ENCODE measurements at places on chromosomes 6 and 20. TPM values are rescaled to one million over a fixed set of nuclear protein-coding genes. Genes with fewer than 3 reads are reported as not detected.

GSTA3 gene
- total RNA-seq: not detected

CCM2L gene
- total RNA-seq: not detected

PLCB4 gene
- 13.3 TPM for total RNA-seq

ELOVL2 gene
- 18.1 TPM for total RNA-seq

RBPJL gene
- total RNA-seq: not detected

GRM1 gene
- not detected for total RNA-seq

GLP1R gene
- not detected for total RNA-seq

- no peak for DNase-seq
Observed at GRCh38 chr6:33190504-33191107, 1.7 kb downstream of the COL11A2 start.

GRCh38 chr6:87154993-87155841 lies at the start of gene ZNF292:
TSS of gene ZNF292 (plus strand) at chr6:87155565. CDS start at chr6:87155592, 27 bp downstream.
- DNase-seq: peak; percentile 99

- DNase-seq: no peak
Observed at GRCh38 chr6:6649824-6650349, 61.4 kb downstream of the LY86 start.

DNA sequence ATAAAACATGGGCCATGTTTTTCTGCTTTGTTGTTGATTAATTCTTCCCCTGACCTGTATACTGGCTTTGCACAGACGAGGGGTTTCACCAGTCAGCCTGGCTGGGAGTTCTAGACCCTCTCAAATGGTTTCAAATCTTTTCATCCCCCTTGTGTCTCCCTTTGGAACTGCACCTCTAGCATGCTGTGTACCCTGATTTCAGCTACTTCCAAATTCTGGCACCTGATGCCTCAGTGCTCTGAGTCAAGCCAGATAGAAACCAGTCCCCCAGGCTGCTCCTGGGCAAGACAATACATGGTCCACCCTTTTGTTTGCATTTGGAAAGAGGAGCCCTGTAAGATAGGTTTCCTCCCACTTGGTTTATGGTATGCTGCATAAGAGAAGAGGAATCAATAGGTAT lies 290.2 kb downstream of the BTBD3 start:
- no peak for DNase-seq

- no peak for DNase-seq
Observed at GRCh38 chr20:19451923-19452295, 239.5 kb downstream of the SLC24A3 start.

DNA sequence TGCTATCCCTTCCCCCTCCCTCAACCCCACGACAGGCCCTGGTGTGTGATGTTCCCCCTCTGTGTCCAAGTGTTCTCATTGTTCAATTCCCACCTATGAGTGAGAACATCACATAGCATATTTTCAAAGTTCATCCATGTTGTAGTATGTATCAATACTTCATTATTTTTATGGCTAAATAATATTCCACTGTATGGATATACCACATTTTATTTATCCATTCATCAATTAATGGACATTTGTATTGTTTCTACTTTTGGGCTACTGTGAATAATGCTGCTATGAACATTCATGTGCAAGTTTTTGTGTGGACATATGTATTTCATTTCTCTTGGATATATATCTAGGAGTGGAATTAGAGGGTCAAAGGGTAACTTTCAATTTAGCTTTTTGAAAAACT lies 58.7 kb upstream of the ARMC2 start:
- no peak for DNase-seq

DNA sequence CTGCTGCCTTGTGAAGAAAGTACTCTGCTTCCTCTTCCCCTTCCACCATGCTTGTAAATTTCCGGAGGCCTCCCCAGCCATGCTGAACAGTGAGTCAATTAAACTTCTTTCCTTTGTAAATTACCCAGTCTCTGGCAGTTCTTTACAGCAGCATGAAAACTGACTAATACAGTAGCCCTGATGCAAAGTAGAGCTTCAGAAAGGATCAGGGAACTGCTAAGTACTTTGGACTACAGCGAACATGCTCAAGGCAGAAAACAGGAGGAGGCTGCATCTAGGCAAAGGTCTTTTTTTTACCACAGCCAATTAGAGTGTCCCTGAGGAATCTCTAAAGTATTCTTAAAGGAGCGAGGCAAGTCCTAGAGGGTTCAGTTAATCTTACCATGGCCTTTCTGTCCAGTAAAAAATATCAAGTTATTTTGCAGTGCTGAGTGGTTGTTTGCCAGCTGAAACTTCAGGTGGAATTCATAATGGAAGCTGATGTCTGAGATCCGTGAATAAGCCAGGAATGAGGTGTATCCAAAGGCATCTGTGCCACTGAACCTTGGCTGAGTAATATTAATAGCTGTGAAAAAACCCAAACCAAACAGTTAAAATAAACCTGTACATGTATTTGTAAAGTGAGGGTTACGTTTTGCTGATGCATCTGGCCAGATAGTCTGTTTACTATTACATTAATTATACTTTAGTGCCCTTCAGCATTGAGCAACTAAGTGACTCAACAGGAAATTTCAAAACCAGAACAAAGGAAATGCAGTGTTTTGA lies 170.4 kb downstream of the PHF3 start:
- no peak for DNase-seq

GRCh38 chr6:144159742-144160141 lies 9.4 kb downstream of the STX11 start:
- DNase-seq: no peak

DNA sequence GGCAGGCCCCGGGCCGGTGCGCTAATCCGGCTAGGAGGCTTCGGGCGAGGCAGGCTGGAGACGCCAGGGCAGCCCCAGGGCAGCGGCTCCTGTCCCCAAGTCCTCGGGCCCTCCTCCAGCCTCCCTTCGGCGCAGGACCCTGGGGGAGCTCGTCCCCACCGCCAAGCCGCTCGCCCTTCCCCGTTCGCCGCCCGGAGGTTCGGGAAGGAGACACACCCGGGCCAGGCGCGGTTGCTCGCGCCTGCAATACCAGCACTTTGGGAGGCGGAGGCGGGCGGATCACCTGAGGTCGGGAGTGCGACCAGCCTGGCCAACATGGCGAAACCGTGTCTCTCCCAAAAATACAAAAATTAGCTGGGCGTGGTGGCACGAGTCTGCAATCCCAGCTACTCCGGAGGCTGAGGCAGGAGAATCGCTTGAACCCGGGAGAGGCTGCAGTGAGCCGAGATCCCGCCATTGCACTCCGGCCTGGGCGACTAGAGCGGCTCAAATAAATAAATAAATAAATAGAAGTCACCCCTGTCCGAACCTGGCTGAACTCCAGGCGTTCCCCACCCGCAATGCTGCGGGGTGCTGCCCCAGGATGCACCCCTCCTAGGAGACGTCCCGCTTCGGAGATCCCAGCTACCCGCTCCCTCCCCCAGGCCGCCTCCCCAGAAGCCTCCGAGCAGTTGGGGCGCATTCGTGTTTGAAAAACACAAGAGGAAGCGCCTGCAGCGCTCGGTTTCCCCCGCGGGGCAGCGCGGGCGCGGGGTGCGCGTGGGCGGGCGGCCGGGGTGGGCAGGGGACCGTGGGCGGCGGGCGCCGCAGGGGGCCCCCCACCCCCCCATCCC lies 27.5 kb downstream of the SERPINB9 start:
- DNase-seq: no peak

DNA sequence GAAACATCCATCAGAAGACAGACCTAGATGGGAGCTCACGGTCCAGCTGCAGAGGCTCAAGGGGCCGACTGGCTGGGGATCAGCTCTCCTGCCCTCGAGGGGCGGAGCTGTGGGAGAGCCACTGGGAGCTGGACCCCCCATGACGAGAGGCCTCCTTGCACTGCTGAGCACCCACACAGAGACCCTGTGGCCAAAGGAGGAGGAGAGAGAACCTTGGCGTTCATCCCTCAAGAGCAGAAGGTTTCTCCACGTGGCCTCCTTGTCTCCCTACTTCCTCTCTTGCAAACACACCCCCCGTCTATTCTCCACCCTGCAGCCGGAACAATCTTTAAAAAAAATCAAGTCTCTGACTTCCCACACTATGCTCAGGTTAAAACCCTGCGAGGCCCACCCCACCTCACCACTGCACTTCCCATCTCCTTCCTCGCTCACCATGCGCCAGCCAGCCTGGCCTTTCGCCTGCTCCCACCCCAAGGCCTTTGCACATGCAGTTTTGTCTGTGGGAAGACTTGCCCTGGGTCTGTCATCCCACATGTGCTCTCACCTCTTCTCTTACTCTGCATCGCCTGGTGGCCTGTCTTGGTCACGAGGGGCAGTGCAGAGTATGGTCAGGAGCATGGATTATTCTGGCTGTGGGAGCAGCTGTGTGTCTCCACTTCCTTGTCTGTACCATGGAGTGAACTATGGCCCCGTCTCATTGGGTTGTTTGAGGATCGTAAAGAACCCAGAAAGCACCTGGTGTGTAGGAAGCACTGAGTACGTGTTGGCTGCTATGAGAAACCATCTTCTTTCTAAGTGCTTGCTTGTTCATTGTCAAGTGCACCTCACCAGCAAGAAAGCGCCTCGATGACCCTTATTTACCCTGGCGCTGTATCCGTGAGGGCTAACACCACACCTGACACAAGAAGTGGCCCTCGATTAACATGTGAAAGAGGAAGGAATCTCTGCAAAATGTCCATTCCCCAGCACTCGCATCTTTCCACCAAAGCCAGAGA lies 32.9 kb downstream of the PMEPA1 start:
- DNase-seq: no peak

DNA sequence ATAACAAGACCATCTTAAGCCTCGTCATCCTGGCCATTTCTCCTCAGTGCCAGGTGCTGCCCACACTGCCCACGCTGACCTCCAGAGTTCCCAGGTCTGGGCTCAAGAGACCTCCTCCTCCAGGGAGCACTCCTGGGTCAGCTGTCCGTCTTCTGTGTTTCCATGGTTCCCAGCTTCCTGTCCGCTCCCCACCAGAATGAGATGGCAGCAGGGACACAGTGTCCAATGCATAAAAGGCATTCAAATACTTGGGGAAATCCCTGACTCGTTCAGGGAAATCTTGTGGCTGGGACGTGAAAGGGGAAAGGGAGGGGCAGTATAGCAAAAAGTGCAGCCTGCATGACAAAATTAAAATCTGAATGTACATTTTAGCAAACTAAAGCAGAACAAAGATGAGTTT lies 54.3 kb downstream of the SLC23A2 start:
- no peak for DNase-seq

DNA sequence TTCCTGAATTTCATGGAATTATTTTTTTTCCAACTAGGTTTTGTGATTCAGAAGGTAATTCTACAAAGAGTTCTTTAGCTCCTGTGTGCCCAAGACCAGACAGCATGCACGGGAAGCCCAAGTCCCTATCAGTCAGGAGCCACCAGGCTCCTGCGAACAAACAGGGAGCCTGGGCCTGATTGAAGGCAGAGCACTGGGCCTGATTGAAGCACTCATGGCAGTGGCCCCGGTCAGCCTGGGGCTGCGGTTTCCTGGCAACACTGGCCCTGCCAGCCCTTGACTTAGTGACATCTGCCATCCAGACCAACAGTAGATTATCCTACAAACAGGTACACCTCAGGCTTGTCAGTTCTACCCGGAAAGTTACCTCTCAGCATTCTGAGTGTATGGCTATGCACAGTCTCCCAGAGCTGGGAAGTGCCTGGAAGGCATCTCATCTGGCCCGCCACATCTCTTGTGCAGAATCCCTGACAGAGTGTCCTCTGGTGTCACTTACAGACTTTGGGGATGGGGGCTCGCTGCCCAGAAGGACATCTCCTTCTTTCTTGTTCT lies 133.8 kb downstream of the VEGFA start:
- DNase-seq: no peak

- no peak for DNase-seq
Observed at GRCh38 chr6:87151471-87151780, 3.9 kb upstream of the ZNF292 start.

DNA sequence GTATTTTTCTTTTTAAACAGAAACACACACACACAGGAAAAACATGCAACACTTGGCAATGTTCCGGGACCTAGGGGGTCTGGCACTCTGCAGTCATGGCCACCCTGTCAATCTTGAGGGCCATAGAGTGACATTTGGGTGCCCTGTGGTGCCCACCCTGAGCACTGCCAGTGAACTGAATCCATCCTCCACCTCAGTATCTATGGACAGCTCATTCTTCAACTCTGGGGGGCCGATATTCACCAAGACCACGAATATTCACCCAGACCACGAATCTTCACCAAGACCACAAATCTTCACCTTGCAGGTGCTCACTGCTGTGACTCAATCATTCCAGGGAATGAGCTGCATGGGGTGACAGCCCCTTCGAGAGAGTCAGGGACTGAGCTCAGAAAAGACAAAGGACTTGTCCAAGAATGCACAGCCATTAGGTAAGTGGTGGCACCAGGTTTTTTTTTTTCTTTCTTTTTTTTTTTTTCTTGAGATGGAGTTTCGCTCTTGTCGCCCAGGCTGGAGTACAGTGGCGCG lies 19.1 kb downstream of the SNAI1 start:
- DNase-seq: no peak

DNA sequence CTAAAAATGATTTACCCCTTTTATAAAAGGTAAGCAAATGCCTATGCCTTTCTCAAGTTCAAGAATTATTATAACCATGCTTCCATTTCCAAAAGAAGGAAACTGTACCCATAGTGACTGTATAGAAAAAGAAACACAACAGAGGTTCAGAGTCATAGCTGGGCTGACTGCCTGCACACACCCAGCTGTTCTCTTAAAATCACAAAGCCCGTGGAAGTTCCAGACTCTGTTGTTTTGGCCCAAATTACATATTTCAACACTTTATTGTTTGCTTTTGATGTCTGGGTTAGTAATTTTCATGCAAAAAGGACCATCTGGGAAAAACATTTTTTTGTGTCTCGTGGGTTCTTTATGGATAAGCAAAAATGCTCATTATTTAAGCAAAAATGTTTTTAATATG lies 99.2 kb downstream of the LCA5 start:
- no peak for DNase-seq

DNA sequence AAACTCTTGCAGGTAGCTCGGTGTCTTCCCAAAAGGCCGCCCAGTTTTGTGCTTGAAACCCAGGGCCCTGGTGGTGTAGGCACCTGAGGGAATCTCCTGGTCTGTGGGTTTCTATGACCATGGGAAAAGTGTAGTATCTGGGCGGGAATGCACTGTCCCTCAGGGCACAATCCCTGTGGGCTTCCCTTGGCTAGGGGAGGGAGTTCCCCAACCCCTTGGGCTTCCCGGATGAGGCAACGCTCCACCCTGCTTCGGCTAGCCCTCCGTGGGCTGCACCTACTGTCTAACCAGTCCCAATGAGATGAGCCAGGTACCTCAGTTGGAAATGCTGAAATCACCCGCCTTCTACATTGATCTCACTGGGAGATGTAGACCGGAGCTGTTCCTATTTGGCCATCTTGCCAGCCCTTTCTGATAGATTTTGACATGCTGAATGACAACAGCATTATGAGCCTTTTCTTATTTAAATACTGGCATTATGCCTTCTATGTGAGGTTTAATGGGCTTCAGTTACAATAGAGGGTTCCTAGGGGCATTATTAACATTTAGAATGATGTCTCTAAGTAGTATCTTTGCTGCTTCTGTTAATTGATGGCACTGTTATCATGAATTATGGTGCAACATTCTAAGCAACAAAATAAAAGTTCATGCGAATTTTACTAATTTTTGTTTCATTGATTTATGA lies 133.7 kb upstream of the FLRT3 start:
- DNase-seq: no peak

- DNase-seq: no peak
Observed at GRCh38 chr20:35447082-35447789, 8.2 kb upstream of the CEP250 start.

GRCh38 chr20:15318682-15319081 lies 981.3 kb upstream of the FLRT3 start:
- DNase-seq: no peak
